ENCODE measurements at places on chromosomes 6 and 20.

DNA sequence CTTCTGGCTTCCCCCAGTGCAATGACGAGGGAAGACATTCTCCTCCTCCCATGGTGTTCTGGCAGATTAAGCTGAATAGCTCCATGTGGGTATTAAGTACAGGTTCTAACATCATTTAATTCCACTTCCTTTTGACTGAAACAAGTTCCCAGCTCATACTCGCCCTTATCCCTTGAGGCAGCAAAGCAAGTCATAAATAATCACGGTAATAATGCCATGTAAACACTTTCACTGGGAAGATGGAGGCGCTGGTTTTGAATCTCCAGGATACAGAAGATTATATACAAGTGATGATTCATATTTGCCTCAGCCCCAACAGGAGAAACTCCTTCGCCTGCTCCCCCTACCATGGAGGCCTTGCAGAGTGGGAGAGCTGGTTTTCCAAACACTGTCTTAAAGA, 141.3 kb downstream of the PXDC1 start:
- DNase-seq: no peak

GRCh38 chr6:127458222-127458621, 967 bp downstream of the KIAA0408 start:
- DNase-seq: no peak

- DNase-seq: no peak
These were observed 279.4 kb downstream of the RFPL4B start for GRCh38 chr6:112626468-112627082.

DNA sequence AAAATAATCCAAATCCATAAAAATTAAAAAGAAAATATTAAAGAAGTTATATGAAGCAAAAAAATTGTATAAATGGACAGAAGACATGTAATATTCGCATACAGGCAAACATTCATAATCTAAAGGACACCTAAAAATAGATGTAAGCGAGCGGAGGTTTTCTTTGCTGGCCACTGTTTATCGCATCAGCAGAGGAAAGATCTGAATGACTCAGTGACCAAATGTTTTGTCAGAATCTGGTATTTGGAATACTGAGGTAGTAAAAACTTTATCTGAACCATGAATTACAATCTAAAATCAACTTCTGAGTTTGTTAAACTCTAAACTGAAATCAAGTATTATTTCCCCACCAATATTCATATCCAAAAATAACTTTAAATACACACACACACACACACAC, 7.8 kb downstream of the TSPYL4 start:
- no peak for DNase-seq

DNA sequence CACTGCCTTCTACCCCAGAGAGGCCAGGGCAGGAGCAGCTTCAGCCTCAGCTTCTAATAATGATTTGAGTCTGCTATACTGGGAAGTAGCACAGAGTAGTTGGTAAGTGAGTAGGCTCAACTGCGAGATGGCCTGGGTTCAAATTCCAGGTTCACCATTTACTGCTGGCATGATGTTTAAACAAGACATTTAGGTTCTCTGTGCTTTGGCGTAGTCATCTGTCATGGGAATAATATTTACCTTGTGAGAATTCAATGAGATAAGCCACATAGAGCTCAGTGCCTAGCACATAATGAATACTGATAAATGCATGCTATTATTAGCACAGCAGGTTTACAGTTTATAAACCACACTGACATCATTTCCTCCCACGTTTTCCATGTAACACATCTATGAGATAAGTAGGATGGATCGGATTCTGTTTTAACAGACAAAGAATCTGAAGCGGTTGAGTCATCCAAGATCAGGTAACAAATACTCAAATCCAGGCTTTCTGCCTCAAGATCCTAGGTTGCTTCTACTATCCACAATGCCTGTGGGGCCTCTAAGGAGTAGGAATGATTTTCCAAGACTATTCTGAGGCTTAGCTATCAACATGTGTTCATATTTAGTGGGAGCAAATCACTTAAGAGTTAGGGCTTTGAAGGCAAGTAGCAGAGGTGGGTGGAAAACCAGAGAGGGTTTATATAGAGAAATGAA, 72.9 kb upstream of the DTNBP1 start:
- DNase-seq: no peak

All from NCI-H524 treated with DMSO at 0.1 percent for 48 hours (cell line).